SJCRH30 (cell line): ENCODE measurements at places on chromosomes 4 and X.

- no peaks in the 10 kb centered on the region for H3K27me3 ChIP-seq
- no peak overlapping the region for H3K27ac ChIP-seq
- no peaks in the 10 kb centered on the region for H3K4me1 ChIP-seq
- no peak for DNase-seq
Observed at GRCh38 chrX:141945426-141945825, 41.7 kb downstream of the MAGEC1 start.

DNA sequence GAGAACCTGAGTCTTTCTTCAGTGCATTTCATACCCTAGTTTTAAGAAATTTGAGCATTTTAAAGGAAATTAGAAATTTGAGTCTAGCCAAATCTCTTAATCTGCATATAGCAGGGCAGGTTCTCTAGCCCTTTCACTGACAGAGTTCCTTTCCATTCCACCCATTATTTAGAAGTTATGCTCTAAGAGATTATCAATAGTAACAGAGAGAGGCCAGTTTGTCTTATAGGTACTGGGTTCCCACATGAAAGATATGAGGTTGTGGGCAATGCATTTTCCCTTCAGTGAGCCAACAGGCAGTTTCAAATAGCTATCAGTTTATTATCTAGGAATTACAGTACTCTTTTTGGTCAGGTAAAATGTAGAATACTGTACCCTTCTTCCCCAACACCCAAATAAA is 7.3 kb upstream of the GALNT7 start:
- no peak overlapping the region for H3K27ac ChIP-seq
- H3K4me1 ChIP-seq: no peaks in the 10 kb centered on the region
- DNase-seq: no peak
- no peak overlapping the region for H3K4me3 ChIP-seq
- no peaks in the 10 kb centered on the region for H3K27me3 ChIP-seq

GRCh38 chrX:56564164-56564885 is 898 bp downstream of the UBQLN2 start:
- no peak for DNase-seq
- no peaks in the 10 kb centered on the region for H3K4me1 ChIP-seq
- H3K36me3 ChIP-seq: no peaks in the 10 kb centered on the region
- H3K27ac ChIP-seq: peak overlapping the region; percentile 92
- H3K27me3 ChIP-seq: no peaks in the 10 kb centered on the region

- no peak overlapping the region for H3K27ac ChIP-seq
- H3K27me3 ChIP-seq: no peaks in the 10 kb centered on the region
- peaks cover 9% of the 10 kb centered on the region; the same call in 1 of the 2 replicates for H3K4me1 ChIP-seq
- no peak for DNase-seq
- no peaks in the 10 kb centered on the region for H3K36me3 ChIP-seq
Observed at GRCh38 chrX:22059775-22060174, 27.6 kb downstream of the PHEX start.

DNA sequence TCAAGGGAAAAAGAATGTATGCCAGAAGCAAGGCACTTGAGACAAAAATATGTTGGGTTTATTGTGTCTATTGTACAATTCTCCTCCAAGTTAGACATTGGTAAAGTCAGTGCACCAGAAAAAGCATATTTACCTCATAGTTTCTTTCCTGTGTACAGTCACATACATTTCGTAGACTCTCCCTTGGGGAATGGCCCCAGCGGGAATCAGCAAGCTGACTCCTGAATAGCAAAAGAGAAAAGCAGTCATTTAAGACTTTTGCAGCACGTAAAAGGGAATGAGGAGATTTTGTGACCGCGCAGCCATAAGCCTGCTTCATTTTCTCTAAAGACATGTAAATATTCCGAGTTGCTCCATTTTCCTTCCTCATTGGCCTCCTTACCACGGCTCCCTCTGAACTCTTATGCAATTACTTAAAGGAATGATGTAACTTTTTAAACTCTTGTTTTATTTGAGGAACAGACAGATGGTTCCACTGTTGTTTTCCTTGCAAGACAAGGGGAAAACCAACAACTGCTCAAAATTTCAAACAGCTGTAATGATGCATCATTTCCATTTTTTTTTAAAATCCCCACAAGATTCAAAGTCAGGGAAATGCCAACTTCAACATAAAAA is 332.7 kb downstream of the UNC5C start:
- no peak overlapping the region for H3K4me3 ChIP-seq
- peaks cover 5% of the 10 kb centered on the region; the same call in 1 of the 2 replicates for H3K4me1 ChIP-seq
- no peak for DNase-seq
- no peaks in the 10 kb centered on the region; the same call in 1 of the 2 replicates for H3K27me3 ChIP-seq
- no peaks in the 10 kb centered on the region; the same call in 1 of the 2 replicates for H3K36me3 ChIP-seq
- no peak overlapping the region for H3K27ac ChIP-seq

GRCh38 chr4:101527188-101527587 is 179.9 kb upstream of the PPP3CA start:
- H3K27me3 ChIP-seq: no peaks in the 10 kb centered on the region
- no peak for DNase-seq
- no peak overlapping the region for H3K27ac ChIP-seq

GRCh38 chrX:110167952-110168451 is 149.9 kb downstream of the AMMECR1 start:
- no peaks in the 10 kb centered on the region for H3K27me3 ChIP-seq
- H3K4me1 ChIP-seq: no peaks in the 10 kb centered on the region
- H3K4me3 ChIP-seq: no peak overlapping the region
- H3K27ac ChIP-seq: no peak overlapping the region

DNA sequence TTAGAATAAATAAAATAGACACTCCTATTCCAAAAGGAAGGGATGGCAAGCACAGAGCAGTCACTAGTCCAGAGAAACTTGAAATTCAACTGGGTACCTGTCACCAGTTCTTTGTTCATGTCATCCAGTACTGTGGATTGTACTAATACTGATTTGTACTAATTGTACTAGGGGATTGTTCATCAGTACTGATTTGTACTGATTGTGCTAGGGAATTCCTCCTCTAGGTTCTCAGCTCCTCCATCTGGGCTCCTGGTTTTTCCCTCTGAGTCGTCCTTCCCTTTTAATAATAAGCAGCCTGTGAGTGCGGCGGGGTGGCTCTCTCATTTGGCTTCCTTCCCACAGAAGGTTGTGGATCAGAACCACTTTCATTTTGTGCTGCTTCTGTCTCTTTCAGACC is 31.0 kb upstream of the SOD3 start:
- no peaks in the 10 kb centered on the region for H3K36me3 ChIP-seq
- H3K27ac ChIP-seq: no peak overlapping the region
- H3K4me3 ChIP-seq: no peak overlapping the region
- no peaks in the 10 kb centered on the region for H3K27me3 ChIP-seq
- 0 out of 2 replicates have a peak, but pooled peaks cover 3% of the 10 kb centered on the region for H3K4me1 ChIP-seq
- DNase-seq: no peak
